ENCODE measurements at places on chromosomes 16 and 17.

- no peak for DNase-seq
These were observed 268.7 kb upstream of the SALL1 start for GRCh38 chr16:51419768-51420167.

DNA sequence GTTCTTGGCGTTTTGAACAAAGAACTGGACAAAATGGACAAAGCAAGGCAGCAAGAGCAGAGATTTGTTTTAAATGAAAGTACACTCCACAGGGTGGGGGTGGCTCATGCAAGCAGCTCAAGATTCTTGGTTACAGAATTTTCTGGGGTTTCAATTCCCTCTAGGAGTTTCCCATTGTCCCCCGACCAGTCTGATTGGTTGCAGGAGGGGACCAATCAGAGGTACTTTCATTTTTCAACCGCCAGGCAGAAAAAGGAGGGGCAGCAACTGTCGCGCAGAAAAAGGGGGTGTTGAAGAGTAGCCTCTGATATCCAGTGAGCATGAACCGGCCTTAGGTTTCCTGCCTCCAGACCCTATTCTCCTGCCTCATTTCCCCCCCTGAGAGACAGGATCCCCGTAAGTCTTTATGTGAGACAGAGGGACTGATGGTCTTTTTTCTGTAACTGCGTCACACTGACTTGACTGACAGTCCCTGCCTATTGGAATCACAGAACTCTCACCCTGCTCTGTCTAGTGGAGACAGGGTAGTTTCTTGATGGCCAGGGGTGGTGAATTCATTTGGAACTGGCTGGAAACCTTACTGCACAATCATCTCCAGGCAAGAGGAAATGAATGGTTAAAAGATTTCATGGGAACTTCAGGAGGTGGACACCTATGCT is 59.4 kb upstream of the ALOX12 start:
- DNase-seq: peak; percentile 2

DNA sequence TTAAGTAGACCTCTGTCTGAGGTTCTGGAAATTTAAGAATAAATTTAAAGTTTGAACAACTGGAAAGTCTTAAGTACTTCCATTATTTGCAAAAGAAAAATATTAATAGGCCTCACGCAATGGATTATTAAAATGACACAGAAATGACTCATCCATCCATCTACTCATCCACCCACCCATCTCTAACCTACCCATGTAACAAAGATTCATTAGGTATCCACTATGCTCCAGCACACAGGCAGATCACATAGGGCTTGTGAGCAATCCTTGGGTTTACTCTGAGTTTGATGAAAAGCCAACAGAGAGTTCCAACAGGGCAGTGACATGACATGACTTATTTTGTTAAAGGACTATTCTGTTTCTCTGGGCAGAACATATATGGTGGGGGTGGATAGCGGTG is 93.3 kb downstream of the HELZ start:
- DNase-seq: peak; percentile 43

DNA sequence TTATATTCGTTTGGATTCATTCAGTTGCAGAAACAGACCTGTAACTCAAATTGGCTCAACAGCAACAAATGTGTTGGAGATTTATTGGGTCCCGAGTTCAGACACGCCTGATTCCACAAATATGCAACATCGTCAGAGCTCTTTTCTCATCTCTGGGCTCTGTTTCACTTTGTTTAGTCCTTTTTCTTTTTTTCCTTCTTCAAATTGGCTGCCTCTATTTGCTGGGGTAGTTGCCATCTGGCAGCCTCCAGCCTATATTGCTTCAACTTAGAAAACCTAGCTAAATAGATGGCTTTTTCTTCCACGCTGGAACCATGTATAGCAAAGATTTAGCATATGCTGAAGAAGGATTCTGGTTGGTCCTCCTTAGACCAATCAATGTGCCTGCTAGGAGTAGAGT is 398.5 kb downstream of the RBFOX1 start:
- DNase-seq: no peak

GRCh38 chr17:27336184-27336583 is 42.3 kb downstream of the WSB1 start:
- DNase-seq: no peak

DNA sequence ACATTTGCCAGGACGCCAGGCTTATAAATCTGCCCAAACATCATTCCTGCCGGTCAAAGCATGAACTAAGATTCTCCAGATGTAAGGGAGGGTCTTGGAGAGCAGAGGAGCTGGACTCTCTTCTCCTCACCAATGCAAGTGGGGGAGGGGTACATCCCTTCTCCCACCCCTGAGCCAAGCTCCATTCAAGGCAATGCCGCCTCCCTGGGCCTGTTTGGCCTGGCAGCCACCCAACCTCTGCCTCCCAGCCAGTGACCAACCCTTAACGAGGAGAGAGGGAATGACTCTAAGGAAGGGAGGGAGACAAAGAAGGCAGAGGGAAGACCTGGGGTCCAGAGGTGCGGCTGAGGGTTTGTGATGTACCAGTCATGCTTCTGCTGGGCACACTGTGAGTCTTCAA is 13.8 kb downstream of the C17orf50 start:
- DNase-seq: no peak

- DNase-seq: no peak
These were observed 6.1 kb downstream of the DHODH start for GRCh38 chr16:72014675-72015074.

GRCh38 chr17:78883089-78883532 is 19.9 kb downstream of the CEP295NL start:
- peak; percentile 88 for DNase-seq

- DNase-seq: no peak
These were observed 23.2 kb upstream of the CCL22 start for GRCh38 chr16:57335366-57335765.

DNA sequence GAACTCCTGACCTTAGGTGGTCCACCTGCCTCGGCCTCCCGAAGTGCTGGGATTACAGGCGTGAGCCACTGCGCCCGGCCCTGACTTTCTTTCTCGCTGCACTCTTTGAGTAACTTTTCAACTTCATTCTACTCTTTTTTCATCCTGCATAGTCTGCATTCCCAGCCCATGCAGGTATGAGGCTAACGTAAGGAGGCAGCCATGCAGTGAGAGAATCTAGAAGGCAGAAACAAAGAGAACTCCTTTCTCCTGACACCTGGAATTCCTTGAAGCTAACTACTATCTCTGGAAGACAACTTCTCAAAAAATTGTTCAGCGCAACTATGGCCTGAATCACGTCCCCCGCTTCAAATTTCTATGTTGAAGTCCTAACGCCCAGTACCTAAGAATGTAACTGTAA is 152.0 kb downstream of the SLC39A11 start:
- no peak for DNase-seq

DNA sequence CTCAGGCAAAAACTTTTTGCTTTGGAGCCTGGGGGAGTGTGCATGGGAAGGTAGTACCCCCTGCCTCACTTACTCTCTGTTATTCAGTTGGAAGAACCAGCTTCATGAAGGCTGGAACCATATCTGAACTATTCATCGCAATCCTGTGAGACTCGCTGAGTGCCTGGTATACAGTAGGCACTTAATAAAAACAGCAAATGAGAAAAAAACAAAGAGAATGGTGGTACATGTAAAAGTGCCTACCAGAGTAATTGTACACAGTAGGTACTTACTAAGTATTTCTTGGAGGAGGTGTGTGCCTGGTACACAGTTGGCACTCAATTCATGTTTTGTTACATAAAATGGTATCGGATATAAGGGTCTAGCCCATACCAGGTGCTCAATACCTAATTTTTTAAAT is 75.2 kb downstream of the MYH11 start:
- DNase-seq: no peak

GRCh38 chr16:56608876-56609462 is 585 bp downstream of the MT2A start:
- peak; percentile 25 for DNase-seq

GRCh38 chr17:29243792-29244191 is 2.9 kb upstream of the CRYBA1 start:
- DNase-seq: peak; percentile 42

GRCh38 chr16:17365591-17366298 is 105.0 kb downstream of the XYLT1 start:
- no peak for DNase-seq

DNA sequence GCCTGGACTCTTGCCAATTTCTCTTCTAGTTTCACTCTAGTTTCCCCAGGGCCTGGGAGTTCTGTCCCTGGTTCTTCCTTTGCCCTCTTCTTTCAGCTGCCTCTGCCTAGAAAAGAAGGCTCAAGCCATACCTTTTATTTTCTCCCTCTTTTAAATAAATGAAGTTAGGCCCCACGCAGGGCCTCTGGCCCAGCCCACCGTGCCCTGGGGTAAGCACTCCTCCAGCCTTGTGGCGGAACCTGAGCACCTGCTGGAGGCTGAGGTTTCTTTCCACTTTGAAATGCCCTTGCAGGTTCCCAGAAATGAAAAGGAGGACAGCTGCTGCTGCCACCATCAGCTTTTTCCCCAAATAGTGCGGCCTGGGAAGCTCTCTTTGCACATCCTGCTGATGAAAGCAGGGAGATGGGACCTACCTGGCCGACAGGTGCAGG is 139.4 kb downstream of the CCDC182 start:
- DNase-seq: no peak
